ENCODE measurements at places on chromosomes 11 and 22. TPM values are rescaled to one million over a fixed set of nuclear protein-coding genes. Genes with fewer than 3 reads are reported as not detected.

GRCh38 chr11:134245434-134245833 lies 7.7 kb downstream of the THYN1 start:
- no peak for DNase-seq

DNA sequence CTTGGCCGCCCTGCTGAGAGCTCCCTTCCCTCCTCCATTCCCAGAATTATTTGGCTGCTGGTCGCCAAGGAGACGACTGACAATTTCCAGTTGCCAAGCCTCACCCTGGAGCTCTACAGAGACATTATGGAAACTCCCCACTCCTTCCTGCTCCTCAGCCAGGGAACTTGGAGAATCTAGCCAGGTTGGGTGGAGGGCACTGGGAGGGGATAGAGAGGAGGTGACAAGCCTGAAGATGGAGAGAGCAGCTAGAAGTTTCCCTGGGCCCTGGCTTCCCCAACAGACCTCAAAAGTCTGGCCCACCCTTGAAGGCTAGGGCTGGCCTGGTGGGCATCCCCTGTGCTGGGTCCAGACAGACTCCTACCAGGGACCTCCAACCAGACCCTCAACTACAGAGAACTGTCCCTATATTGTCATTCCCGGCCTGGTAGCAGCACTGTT lies 6.7 kb upstream of the VSIG10L2 start:
- DNase-seq: no peak

CHRM1 gene
- 0.04 TPM for polyA plus RNA-seq

DNA sequence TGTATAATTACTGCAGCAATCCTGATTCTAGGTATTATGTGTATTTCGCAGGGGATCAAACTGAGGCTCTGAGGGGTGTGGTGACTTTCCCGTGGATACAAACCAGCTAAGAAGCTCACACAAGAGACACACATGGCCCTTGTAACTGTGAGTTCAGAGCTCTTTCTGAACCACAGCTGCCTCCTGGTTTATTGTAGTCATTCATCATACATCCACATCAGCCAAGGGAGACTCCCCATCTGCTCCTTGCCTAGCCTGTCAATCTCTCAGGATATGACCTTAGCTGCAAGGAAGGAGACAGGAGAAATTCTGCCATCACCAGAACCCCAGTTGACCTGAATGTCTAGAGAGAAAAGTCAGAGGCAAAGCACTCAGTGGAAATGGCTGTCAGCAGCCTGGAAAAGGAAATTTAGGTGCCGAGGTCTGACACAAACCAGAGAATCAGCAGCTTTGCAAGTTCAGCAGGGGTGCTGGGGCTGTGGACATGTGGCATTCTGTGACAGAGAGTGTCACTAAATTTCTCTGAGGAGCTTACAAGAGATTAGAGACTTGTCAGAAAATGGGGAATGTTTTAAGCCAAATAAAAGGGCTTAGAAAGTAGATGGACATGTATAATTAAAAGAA lies 209.5 kb downstream of the AASDHPPT start:
- no peak for DNase-seq

DNA sequence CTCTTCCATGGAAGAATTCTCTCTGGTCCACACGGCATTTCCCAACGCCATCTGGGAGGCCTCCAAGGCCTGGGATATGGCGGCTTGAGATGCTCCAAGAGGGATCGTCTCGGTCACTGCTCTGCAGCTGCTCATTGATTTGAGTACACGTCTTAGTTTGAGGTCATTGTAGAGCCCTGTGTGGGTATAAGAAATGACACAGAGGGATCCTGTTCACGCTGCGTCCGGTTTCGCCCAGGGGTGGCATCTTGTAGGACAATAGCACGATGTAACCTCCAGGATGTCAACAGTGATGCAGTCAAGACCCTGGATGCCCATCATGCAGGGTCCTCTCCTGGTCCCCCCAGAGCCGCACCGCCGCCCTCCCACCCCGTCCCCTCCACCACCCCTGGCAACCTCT lies 564.6 kb downstream of the BRD1 start:
- no peak for DNase-seq

- no peak for DNase-seq
Measured at GRCh38 chr22:19430890-19431541, 517 bp downstream of the HIRA start.

- DNase-seq: no peak
Measured at GRCh38 chr22:49900441-49901230, 17.6 kb downstream of the ALG12 start.

DNA sequence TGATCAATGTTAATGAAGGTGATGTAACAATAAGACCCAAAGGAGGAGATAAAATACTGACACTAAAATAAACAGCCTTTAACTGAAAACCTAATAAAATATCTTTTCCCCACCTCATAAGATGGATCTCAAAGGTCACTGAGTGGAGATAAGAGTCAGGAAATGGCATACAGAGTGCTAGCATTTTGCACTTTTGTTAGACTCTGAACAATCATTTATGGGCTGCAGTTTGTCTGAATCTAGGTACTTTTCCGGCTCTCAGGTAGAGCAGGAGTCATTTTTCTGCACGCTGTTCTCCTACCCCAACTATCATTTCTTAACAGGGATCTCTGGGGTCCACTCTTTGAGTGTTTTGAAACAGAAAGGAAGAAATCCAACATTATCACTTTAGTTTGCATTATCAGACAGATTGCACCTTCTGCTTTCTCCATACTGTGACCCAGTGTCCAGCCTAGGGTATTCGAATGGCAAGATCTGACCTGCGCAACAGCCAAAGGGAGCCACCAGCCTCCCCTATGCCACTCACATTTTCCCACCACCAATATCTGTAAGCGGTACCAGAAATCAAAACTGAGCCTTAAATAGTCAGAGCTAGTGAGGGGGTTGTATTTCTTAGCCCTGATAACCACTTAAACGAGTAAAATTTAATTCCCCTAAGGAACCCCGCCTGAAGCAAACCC lies 863 bp downstream of the SIAE start:
- no peak for DNase-seq
